ENCODE measurements at places on chromosomes 13 and 19.

DNA sequence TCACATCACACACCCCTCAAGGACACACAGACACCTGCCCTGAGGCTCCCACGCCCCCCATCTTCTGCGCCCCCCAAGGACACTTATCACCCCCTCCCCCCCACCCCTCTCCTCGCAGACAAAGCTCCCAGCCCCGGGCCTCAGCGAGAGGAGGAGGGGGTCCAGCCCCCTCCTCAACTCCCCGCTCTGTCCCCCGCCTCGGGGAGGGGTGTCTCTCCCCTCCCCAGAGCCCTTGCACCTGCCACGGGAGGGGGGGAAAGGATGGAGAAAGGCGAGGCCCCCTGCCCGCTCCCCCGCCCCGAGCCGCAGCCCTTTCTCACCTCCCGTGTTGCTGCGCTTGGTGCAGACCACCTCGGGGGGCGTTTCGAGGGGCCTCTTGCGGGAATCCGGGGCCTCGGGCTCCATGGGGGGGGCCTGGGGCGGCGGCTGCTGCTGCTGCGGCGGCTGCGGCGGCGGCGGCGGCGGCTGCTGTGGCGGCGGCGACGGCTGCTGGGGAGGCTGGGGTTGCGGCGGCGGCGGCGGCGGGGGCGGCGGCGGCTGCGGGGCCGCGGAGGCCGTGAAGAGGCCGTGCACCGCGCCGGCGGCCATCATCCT lies 621 bp downstream of the NOVA2 start:
- DNase-seq = no peak

DNA sequence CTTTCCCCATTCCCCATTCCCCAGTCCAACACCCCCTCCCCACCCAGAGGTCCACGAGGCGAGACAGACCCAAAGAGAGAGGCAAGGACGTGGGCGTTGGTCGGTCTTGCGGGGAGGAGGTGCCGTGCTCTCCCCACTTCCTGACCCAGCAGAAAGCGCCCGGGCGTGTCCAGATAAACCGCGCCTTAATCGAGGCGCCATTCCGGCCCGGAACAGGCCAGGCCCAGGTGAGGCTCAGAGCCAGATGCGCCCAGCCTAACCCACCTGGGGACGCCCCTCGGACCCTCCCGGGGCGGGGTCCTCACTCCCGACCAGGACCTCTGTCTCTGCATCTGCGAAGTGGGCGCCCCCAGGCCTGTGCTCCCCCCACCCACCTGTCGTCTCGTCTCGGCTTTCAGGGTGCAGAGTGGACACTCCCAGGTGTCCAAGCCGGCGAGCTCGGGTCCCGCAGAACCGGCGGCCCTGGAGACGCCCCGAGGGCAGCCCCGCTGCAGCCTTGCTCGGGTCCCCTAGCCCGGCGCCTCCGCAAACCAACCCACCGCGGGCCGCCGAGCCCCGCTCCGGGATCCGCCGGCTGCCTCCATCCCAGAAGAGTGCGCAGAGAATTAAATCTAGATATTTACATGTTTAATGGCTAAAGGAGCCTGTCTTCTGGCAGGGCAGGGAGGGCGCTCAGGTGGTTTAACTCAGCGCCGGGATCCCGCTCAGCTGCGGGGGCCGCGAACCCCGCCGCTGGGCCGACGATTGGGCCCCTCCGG lies 5.0 kb upstream of the ONECUT3 start:
- no peak for DNase-seq

DNA sequence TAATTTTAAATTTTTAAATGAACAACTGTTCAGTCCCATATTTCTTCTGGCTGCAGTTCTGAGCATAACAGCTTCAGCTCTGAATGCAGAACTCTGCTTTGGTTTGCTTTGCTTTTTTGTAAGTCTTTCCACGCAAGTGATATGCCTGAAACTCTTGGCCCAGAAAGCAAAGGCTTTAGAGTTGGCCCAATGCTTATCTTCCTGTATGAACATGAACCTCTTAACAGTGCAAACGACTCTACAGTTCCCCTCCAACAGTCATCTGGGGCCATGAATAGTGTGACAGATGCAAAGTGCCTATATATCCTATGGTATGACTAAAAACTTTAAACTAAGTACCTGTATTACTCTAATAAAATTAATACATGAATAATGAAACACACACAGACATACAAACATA lies 14.7 kb downstream of the ZNF112 start:
- no peak for DNase-seq

DNA sequence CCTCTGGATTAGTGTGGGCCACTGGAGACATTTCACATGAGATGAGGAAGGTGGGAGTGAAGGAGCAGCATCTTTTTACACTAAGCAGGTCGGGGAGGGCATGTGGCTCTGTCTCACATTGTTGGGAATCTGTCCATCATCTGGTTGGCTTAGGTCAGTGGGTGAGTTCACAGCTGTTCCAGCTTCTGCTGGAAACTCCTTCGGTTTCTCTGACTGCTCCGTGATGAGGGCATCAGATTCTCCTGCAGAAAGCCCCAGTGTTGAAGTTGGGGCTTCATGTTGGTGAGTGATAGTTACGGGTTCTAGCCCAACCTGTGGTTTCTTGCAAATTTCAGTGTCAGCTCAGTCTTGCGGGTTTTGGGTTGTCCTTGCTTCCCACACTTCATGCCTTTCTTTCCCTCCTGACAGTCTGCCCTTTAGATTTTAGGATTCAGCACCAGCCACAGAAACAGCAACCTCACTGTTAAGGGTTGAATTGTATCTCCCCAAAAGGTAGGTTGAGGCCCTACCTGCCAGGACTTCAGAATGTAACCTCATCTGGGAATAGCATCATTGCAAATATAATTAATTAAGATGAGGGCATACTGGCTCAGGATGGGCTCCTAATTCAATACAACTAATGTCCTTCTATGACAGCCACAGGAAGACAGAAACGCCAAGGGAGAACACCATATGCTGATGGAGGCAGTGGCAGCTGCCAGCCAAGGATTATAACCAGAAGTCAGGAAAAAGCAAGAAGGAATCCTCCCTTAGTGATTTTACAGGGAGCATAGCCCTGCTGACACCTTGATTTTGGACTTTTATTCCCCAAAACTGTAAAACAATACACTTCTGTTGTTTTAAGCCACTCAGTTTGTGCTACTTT lies 7.6 kb upstream of the ALOX5AP start:
- no peak for DNase-seq

DNA sequence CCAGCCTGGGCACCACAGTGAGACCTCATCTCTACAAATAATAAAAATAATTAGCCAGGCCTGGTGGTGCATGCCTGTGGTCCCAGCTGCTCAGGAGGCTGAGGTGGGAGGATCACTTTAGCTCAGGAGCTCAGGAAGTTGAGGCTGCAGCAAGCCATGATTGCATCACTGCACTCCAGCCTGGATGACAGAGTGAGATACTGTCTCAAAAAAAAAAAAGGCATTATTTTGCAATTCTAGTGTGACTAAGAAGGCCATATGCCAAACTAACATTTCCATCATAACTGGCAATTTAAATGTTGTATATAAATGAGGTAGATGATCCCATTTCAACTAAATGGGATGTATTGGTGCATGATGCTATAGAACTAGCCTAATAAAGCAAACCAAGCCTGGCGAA lies 632.8 kb upstream of the KLF12 start:
- no peak for DNase-seq

GRCh38 chr19:50475101-50475568 lies 1.2 kb upstream of the EMC10 start:
- DNase-seq = no peak

DNA sequence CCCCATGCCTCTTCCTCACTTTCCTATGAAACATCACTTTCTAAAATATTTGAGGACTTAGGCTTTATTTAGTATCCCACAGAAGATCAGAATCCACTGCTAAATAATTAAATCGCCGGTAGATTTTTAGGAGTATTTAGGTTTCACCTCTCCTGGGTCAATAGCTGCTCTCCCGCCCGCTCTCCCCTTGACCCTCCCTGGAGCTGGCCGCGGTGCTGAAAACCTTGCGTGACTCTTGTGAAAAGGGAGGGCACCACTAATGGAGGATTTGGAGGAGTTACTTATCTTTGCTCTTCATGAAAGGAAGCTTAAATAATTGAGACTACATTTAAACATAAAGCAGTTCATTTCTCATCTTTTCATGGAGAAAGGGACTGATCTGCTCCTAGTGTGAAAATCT lies 14.1 kb downstream of the POU4F1 start:
- DNase-seq = no peak

DNA sequence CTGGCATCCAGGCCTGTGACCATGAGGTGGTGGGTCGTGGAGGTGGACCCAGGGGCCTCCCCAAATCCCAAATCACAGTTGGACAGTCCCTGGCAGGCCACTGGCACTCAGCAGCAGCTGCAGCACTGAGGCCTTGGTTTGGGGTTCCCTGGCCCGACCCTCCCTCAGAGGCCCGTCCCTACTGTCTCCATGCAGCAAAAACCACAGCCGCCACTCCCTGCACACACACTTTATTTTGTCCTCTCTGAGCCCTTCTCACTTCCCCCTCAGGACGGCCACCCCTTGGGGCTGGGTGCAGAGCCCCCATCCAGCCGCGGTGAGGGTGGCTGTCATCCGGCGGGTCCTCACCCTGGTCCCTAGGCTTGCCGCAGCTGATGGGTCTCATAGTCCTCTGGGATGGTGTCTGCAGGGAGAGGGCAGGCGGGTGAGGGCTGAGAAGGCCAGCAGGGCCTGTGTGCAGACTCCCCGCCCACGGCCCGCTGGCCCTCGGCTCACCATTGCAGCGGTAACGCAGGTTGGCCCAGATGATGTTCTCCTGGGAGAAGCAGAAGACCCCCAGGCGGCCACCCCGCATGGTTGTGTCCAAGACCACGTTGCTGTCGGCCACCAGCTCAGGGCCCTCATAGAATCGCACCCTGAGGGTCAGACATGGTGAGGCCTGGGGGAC lies 8.4 kb downstream of the COMP start:
- DNase-seq = no peak

GRCh38 chr13:37539976-37540605 lies 58.5 kb downstream of the POSTN start:
- no peak for DNase-seq

- DNase-seq = no peak
These were observed 306.8 kb downstream of the KCNRG start for GRCh38 chr13:50322006-50322405.

DNA sequence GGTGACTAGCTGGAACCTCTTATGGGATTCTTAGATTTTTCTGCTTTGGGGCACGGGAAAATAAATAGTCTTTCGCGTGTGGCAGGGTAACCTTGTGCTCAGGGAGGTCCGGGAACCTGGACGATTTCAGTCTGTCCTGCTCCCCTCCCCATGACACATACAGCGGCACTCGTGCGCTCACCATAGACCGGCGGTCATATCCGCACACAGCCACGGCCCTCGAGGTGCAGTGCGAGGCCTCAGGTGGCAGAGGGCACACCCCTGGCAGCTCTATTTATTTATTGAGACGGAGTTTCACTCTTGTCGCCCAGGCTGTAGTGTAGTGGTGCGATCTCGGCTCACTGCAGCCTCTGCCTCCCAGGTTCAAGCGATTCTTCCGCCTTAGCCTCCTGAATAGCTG lies 3.0 kb downstream of the ONECUT3 start:
- no peak for DNase-seq

- DNase-seq = no peak
These were observed 2086.1 kb upstream of the PCDH20 start for GRCh38 chr13:63501702-63502101.

DNA sequence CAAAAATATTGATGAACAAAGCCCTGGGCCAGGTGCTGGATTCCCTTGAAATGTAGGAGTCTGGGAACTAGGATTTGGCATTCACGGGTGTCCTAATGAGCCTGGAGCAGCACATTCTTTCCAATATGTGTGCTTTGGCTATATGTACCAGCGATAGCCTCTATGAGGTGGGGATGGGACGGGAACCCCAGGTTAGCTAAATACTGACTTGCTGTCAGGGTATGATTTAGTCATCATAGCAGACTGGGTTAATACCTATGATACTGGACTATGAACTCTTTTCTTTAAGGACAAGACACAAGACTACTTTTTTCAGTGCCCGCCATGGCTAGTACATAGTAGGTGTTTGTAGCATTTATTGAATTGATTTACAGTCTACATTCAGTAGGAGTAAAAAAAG lies 152.7 kb downstream of the KCNRG start:
- DNase-seq = no peak

DNA sequence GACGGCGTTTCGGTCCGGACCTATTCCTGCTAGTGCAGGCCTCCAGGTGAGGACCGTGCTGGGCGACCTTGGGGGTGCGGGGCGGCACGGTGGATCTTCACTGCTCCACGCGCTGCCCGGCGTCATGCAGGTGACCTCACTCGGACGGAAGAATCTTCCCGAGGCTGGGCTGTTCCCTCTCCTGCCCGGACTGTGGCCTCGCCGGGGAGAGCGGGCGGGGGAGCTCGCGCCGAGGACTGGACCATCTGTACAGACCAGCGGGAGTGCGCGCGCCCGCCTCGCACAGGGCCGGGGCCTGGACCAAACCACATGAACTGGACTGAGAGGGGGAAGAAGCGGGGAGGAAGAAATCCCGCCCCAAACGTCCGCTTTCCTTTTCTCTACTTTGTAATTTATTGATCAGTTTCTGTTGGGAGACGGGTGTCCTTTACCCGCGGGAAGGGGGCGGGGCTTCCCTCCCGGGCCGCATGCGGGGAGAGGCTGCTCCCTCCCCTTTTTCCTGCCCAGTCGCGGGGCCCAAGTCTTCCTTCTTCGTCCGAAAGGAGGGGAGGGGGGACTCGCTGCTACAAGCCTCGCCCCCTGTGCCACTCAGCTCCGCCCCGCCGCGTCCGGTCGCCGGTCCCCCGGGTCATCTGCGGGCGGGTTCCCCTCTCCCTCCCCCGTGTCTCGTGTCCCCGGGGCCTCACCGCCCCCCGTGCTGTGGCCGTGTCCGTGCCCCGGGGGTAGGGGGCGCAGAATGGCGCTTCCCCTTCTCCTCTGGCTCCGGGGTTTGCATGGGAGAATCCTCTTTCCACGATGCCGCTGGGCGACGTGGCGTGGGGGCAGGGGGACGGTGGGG lies 4.9 kb downstream of the HRC start:
- no peak for DNase-seq

DNA sequence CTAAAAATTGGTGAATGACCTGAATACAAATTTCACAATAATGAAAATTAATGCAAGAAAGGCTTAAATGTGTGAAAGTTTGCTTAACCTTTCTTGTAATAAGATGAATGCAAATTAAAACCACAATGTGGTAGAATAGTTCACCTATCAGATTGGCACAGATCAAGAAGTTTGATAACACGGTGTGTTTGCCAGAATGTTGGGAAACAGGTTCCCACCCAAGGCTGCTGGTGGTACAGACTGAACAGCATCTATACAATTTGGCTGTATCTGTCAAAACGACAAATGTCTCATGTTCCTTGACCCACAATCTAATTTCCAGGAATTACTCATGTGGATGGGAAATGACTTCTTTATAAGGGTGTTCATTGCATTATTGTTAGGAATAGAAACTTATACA lies 8.6 kb upstream of the IRS2 start:
- no peak for DNase-seq

- DNase-seq = no peak
These were observed 165.6 kb upstream of the MIR17HG start for GRCh38 chr13:91181892-91182291.
